ENCODE measurements at places on chromosomes 3 and 15. TPM values are rescaled to one million over a fixed set of nuclear protein-coding genes. Genes with fewer than 3 reads are reported as not detected.

GRCh38 chr3:100682056-100682853 is 27.0 kb upstream of the TFG start:
- H3K36me3 ChIP-seq = no peaks in the 10 kb centered on the region
- no peak overlapping the region for H3K4me3 ChIP-seq
- no peak overlapping the region for H3K27ac ChIP-seq
- no peaks in the 10 kb centered on the region for H3K27me3 ChIP-seq
- no peak for DNase-seq

- H3K27ac ChIP-seq = no peak overlapping the region
- no peaks in the 10 kb centered on the region for H3K27me3 ChIP-seq
- no peaks in the 10 kb centered on the region for H3K4me1 ChIP-seq
- no peak overlapping the region for H3K4me3 ChIP-seq
Observed at GRCh38 chr3:94167796-94168195, 104.9 kb downstream of the NSUN3 start.

- DNase-seq = no peak
- H3K4me3 ChIP-seq = no peak overlapping the region
- no peaks in the 10 kb centered on the region for H3K27me3 ChIP-seq
Observed at GRCh38 chr15:63943829-63944680, 102.2 kb downstream of the DAPK2 start.

DNA sequence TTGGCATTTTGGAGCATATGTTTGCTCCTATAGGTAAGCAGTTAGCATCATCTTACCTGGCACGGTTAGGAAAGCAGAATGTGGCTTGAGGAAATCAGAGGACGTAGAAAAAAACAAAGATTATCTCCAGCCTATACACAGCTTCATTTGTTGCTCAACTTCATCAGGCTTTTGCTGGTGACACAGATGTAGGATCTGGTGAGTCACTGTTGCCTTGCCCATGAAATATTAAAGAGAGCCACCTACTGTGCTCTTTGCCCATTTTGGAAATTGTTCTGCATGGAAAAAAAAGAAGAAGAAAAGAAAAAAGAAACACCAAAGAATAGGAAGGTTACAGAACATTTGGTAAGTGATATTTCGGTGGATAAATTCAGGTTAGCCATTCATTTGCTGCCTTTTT is 3.8 kb downstream of the IL1RAP start:
- no peak overlapping the region for H3K4me3 ChIP-seq
- no peaks in the 10 kb centered on the region for H3K36me3 ChIP-seq
- H3K27ac ChIP-seq = no peak overlapping the region
- no peak for DNase-seq

DNA sequence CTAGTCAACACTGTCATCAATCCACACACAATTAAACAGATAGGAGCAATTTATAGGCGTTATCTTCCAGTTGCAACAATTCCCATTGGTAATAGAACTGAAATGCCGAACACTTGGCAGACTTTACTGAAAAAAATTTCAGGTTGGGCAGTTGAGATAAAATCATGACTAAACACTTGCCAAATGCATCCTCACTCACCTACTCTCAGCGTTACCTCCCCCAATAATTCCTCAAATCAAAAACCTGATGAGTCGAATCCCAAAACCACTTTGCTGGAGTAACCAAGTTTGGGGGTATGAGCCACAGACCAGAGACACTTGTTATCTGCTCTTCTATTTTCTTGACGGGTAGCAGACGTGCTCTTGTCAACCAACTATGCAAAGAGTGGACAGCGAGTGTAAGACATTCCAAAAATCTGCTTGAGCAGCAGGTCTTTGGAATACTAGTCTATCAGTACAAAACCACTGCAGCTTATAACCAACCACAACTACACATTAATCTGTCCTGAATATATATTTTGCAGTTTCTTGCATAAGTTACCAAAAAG is 30.3 kb downstream of the PPP1R2 start:
- DNase-seq = no peak
- H3K27me3 ChIP-seq = no peaks in the 10 kb centered on the region
- peaks cover 7% of the 10 kb centered on the region for H3K36me3 ChIP-seq
- H3K27ac ChIP-seq = no peak overlapping the region

GRCh38 chr3:69143612-69144011 is 21.2 kb upstream of the LMOD3 start:
- H3K27me3 ChIP-seq = no peaks in the 10 kb centered on the region
- H3K36me3 ChIP-seq = no peaks in the 10 kb centered on the region
- H3K4me3 ChIP-seq = no peak overlapping the region
- DNase-seq = no peak

NMNAT3 gene
- total RNA-seq = 0.95 TPM

SHC4 gene
- 2.2 TPM for total RNA-seq

- H3K4me3 ChIP-seq = no peak overlapping the region
- H3K36me3 ChIP-seq = no peaks in the 10 kb centered on the region
- H3K4me1 ChIP-seq = peaks cover 12% of the 10 kb centered on the region
- H3K27ac ChIP-seq = no peak overlapping the region
- DNase-seq = peak; percentile 39
Observed at GRCh38 chr3:70000563-70001081, 1.1 kb downstream of the SAMMSON start.

GRCh38 chr3:108035751-108036150 is 55.1 kb downstream of the CD47 start:
- no peaks in the 10 kb centered on the region for H3K27me3 ChIP-seq
- H3K4me3 ChIP-seq = no peak overlapping the region
- H3K27ac ChIP-seq = no peak overlapping the region
- peaks cover 9% of the 10 kb centered on the region for H3K4me1 ChIP-seq
- no peak for DNase-seq

DNA sequence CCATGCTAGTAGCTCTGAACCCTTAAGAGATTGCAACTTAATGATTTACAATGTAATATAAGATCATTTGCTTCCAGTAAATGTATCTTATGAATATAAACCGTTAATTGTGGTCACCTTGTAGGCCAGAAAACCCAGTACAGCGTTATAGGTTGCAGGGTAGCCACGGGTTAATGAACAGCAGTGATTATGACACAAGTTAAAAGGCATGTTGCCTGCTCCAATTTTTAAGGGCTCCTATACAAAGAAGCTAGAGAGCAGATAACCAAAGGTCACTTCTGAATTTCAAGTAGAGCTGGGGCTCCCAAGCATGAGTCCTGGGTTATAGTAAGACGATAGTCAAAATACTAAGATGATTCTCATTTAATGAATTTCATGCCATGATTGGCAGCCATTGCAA is 13.5 kb downstream of the GUCA1C start:
- H3K4me3 ChIP-seq = no peak overlapping the region
- H3K36me3 ChIP-seq = no peaks in the 10 kb centered on the region
- no peaks in the 10 kb centered on the region for H3K27me3 ChIP-seq
- DNase-seq = no peak

GRCh38 chr3:181326637-181327223 is 337.2 kb upstream of the DNAJC19 start:
- H3K27ac ChIP-seq = peak overlapping the region; percentile 2
- peaks cover 40% of the 10 kb centered on the region for H3K4me1 ChIP-seq
- DNase-seq = peak; percentile 65
- H3K27me3 ChIP-seq = no peaks in the 10 kb centered on the region

GRCh38 chr3:27089068-27089467 is 280.1 kb downstream of the NEK10 start:
- H3K27ac ChIP-seq = no peak overlapping the region
- no peak overlapping the region for H3K4me3 ChIP-seq

IQCF5 gene
- total RNA-seq = not detected

GRCh38 chr3:18751514-18751913 is 326.4 kb upstream of the SATB1 start:
- peaks cover 5% of the 10 kb centered on the region for H3K4me1 ChIP-seq
- no peak for DNase-seq
- H3K4me3 ChIP-seq = no peak overlapping the region
- no peaks in the 10 kb centered on the region for H3K27me3 ChIP-seq
- H3K36me3 ChIP-seq = no peaks in the 10 kb centered on the region
- H3K27ac ChIP-seq = no peak overlapping the region

DNA sequence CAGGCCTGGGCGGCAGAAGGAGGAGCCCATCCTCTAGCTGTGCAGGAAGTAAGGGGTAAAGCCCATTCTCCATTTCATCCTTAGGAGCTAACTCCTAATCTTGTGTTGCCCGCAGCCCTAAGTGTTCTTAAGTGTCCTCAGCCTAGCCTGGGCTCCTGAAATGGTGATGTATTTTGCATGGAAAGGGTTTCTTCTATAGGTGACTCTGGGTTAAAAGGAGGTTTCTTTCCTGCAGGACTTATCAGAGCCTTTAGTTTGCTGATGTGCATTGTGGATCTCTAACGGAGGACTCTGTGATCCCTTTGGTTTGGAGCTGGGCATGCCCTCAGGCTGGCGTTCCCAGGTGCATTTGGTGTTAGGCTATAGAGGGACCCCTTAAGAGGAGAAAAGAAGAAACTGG is 48.5 kb upstream of the TRPM1 start:
- no peak overlapping the region for H3K27ac ChIP-seq
- no peak overlapping the region for H3K4me3 ChIP-seq
- H3K4me1 ChIP-seq = peaks cover 27% of the 10 kb centered on the region
- DNase-seq = no peak
- no peaks in the 10 kb centered on the region for H3K36me3 ChIP-seq
- H3K27me3 ChIP-seq = peaks cover 79% of the 10 kb centered on the region

DNA sequence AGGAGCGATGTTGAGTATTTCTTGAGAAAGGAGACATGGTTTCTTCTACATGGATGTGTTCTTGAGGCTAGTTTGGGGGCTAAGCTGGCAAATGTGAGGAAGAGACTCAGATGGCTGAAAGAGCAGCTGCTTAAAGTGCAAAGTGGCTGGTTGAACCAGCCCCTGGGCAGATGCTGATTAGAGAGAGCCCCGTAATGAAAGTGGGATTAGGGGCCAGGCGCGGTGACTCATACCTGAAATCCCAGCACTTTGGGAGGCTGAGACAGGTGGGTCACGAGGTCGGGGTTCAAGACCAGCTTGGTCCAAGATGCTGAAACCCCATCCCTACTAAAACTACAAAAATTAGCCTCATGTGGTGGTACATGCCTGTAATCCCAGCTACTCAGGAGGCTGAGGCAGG is 75.0 kb upstream of the GCNT3 start:
- no peak overlapping the region for H3K27ac ChIP-seq
- no peak overlapping the region for H3K4me3 ChIP-seq
- no peaks in the 10 kb centered on the region for H3K4me1 ChIP-seq
- H3K27me3 ChIP-seq = peaks cover 28% of the 10 kb centered on the region
- no peaks in the 10 kb centered on the region for H3K36me3 ChIP-seq

PLSCR2 gene
- total RNA-seq = not detected

DNA sequence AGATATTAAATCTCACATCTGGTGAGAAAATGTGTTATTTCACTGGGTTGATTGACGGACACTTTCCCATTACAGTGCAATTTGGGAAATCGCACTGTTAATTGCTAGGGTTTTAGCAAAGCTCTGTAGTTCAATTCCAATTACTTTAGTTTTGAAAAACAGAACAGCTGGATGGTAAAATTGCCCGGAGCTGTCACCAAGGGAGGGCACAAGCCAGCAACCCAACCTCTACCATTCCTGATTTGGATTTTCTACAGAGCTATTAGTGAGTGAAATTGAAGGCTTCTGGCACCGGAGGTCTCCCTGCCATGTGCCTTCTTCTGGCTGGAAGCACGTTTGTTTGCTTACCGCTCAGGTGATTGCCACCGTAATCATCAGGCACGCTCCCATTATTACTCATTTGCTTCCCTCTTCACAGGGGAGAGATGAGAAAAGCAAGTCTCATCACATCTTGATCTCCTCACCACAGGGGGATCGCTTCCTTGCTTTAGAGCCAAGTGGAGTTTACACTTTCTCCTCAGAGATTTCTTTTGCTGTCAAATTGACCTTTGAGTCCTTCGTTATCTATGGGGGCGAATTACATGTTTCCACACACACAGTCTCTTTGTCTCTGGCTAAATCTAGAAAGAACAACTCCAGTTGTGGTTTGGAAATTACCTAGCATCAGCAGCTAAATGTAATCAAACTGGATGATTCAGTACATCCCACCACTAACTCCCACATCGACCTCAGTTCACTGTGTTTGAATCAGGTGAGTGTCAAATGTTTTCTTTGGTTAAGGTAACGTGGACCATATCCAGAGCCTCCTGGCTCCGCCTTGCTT is 421.7 kb upstream of the GOLIM4 start:
- DNase-seq = no peak
- H3K36me3 ChIP-seq = no peaks in the 10 kb centered on the region
- H3K4me3 ChIP-seq = no peak overlapping the region
- no peak overlapping the region for H3K27ac ChIP-seq

PIGX gene
- 61.4 TPM for total RNA-seq

RMDN3 gene
- 13.2 TPM for total RNA-seq

- DNase-seq = no peak
- no peak overlapping the region for H3K4me3 ChIP-seq
Observed at GRCh38 chr3:169886671-169887070, 16.9 kb upstream of the LRRC31 start.

- no peaks in the 10 kb centered on the region for H3K27me3 ChIP-seq
- H3K27ac ChIP-seq = no peak overlapping the region
- DNase-seq = no peak
- no peak overlapping the region for H3K4me3 ChIP-seq
- H3K36me3 ChIP-seq = no peaks in the 10 kb centered on the region
Observed at GRCh38 chr15:58213587-58214338, 75.6 kb downstream of the AQP9 start.

NANOGP8 gene
- total RNA-seq = 1.5 TPM

CAV3 gene
- not detected for total RNA-seq

CALML4 gene
- total RNA-seq = 9.0 TPM

- peaks cover 3% of the 10 kb centered on the region for H3K27me3 ChIP-seq
- H3K4me3 ChIP-seq = no peak overlapping the region
- peaks cover 17% of the 10 kb centered on the region for H3K4me1 ChIP-seq
- no peaks in the 10 kb centered on the region for H3K36me3 ChIP-seq
Observed at GRCh38 chr3:14406766-14407165, 4.4 kb downstream of the SLC6A6 start.

GRCh38 chr15:35330916-35331315 is 215.0 kb downstream of the DPH6 start:
- no peak for DNase-seq
- H3K4me3 ChIP-seq = no peak overlapping the region
- no peaks in the 10 kb centered on the region for H3K4me1 ChIP-seq
- H3K27ac ChIP-seq = no peak overlapping the region
- H3K36me3 ChIP-seq = no peaks in the 10 kb centered on the region

DNA sequence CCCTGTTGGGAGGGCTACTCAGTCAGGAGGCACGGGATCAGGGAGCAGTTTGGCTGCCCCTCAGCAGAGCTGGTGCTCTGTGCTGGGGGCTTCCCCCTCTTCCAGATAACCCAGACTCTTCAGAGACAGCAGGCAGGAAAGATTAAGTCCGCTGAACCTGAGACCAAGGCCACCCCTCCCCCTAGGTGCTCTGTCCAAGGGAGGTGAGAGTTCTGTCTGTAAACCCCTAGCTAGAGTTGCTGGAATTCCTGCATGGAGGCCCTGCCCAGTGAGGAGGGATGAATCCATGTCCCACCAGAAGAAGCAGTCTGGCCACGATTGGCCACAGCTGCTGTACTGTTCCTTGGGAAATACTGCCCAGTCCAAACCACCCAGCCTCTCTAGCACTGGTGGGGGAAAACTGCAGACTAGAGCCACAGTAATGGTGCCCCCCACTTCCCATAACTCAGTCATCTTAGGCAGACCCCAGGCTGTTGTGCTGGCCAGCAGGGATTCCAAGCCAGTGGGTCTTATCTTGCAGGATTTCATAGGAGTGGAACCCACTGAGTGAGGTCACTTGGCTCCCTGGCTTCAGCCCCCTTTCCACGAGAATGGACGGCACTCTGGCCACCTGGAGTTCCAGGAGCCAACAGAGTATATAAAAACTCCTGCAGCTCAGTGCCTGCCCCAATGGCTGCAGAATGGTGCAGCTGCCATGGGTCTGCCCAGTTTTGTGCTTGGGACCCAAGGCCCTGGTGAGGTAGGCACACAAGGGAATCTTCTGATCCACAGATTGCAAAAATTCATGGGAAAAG is 42.9 kb downstream of the NPAP1 start:
- H3K36me3 ChIP-seq = no peaks in the 10 kb centered on the region
- H3K4me3 ChIP-seq = no peak overlapping the region
- no peak for DNase-seq
- no peak overlapping the region for H3K27ac ChIP-seq

MYEF2 gene
- total RNA-seq = 140 TPM

TIMMDC1 gene
- 66.0 TPM for total RNA-seq

Measured in neural progenitor cell (in vitro differentiated cells).